ENCODE measurements at places on chromosomes 12 and 14.
A peak's percentile ranks its signal among the peaks of the same experiment; 100 is the strongest.

- no peak for DNase-seq
Observed at GRCh38 chr14:93200553-93200952, 6.3 kb downstream of the GON7 start.

DNA sequence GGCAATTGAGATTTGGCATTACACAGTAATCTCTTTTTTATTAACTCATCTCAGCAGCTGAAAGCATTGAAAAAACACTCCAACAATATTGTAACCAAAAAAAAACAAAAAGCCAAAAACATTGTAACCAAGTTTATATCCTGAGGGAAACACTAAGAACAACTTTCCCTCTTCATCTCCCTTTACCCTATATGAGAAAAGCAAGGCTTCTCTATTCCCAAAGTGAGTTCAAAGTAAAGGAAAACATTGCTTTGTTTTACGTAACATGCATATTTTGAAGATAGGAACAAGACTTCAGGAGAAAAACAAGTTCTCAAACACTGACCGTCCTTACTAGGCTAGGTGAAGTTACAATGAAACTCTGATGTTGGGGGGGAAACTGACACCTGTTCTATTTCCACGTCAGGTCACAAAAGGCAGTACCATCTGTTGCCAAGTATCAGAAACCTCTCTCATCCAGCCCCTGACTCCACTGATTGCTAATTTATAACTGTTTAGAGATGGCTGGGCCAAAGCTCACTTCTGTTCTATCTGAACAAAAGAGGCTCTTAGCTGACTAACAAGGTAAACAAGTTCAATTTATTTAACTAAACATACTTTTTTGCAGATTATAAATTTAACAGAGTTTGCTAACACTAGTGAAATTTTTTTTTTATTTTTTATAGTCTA lies 67.9 kb upstream of the PLXNC1 start:
- DNase-seq = no peak

DNA sequence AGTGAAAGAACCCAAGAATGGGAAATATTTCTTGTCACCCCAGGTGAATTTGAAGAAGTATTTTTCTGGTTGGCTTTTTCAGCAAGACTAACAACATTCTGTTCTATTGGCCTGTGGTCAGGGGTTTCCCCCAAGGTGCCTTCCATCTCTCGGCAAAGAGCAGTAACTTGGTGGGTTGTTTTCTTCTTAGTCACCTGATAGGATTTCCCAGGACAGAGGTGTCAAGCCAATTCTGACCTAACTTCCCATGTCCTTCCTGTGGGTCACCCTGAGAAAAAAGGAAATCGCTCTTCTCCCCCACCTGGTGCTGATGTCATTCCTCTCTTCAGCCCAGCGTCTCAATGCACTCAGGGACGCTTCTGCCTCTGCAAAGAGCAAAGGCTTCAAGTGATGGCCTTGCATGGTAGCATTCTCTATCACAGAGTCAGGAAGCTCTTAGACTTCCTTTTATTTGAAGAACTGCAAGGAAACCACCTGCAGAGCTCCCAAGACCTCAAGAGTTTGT lies 16.1 kb upstream of the IFNG start:
- DNase-seq = no peak

DNA sequence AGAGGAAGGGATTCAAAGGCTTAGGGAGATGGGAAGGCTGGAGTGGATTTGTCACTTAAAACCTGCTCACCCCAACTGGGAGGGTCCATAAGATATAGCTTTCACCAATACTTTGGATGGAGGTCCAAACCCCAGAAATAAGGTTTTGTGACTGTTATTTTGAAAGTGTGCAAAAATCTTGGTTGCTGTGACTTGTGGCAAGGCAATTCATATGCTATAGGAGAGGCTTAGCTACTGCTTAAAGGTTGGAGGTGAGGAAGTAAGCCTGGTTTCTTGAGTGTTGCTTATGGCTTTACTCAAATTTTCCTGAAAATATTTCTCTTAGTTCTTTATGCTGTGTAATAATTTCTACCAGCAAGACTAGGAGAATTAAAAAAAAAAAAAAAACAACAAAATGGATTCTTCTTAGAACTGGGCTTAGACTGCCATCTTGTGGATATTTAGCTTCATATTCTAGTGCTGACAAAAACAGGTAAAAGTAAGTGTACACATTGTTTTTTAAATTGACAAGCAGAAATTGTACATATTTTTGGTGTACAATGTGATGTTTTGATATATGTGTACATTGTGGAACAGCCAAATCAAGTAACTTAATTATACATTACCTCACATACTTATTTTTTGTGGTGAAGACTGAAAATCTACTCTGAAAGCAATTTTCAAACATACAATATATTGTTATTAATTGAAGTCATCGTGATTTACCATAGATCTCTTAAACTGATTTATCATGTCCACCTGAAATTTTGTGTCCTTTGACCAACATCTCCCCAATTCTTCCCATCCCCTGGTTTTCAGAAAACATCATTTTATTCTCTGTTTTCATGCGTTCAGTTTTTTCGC lies 23.0 kb downstream of the PDE6H start:
- DNase-seq = peak; percentile 87

GRCh38 chr14:52003324-52003723 lies 14.0 kb downstream of the RTRAF start:
- no peak for DNase-seq

GRCh38 chr12:103571286-103571685 lies 15.8 kb upstream of the STAB2 start:
- no peak for DNase-seq

DNA sequence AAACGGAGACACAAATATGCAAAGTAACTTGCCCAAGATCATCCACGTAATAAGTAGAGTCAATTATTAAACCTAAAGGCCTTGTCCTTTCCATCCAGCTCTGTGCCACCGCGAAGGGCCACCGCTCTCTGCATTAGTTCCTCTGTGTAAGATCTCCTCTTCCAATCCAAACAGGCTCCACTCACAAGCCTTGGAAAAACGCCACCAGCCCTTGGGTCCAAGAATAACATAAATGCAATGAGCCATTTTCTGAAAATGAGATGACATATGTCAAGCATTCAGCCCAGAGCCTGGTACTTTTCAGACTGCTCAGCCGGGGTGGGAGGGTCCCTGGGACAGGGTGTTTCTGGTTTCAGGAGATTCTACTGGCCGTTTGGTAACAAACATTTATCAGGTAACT lies 30.0 kb downstream of the DGLUCY start:
- DNase-seq = no peak

DNA sequence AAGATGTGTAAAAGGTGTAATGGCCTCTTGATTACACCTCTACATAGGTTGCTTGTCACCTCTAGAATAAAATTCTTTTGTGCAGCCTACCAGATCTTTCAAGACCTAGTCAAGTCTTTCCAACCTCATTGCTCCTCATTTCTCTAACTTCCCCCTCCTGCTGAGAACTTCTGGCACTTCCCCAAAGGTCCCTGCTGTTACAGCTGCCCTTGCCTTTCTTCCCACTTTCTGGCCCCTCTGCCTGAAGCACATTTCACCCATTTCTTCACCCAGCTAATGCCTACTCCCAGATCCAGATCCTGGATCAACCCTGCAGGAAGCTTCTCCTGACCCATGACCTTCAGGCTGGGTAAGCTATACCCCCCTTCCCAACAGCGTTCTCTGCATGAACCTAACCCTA lies 1.5 kb downstream of the TSHR start:
- DNase-seq = peak; percentile 53

DNA sequence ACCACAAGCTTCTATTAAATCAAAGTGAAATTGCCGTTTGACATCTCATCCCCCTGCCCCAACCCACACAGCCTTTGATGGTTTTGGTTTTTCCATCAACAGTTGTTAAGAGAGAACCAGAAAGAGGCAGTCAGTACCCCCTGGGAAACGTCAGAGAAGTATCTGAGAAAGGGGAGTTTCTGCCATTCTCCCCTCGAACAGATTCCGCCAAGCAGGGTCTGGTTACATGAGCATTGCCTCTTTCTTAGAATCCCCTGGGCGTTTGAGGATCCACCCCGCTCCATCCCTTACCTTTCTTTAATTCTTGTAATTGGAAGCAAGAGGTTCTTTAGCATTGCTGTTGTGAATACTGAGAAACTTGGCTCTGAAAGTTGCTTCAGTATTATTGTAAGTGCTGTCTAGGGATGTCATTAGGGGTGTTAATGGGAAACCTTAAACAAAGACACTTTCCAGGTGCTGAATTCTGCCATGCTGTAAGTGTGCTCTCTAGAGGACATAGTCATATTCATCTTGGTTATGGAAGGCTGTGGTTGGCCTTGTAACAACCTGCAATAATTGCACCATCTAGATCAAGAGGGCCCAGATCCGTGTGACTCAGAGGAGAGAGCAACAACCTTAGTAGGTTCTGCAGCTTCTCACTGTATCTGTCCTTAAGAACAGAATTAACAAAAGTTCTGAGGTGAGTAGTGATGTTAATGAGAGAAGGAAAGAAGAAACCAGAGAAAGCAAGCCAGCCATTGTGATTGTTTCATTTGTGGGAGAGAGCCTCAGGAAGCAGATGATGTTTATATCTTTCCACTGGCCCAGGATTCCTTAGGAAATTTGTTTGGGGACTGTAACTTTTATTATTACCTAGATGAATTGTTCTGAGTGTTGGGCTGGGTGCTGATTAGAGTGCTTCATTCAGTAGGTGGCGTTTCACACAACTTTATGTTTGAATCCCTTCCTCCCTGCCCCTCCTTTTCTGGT lies 9.0 kb downstream of the TMBIM6 start:
- peak; percentile 39 for DNase-seq

- no peak for DNase-seq
Observed at GRCh38 chr12:132029503-132030300, 80.0 kb downstream of the EP400 start.

DNA sequence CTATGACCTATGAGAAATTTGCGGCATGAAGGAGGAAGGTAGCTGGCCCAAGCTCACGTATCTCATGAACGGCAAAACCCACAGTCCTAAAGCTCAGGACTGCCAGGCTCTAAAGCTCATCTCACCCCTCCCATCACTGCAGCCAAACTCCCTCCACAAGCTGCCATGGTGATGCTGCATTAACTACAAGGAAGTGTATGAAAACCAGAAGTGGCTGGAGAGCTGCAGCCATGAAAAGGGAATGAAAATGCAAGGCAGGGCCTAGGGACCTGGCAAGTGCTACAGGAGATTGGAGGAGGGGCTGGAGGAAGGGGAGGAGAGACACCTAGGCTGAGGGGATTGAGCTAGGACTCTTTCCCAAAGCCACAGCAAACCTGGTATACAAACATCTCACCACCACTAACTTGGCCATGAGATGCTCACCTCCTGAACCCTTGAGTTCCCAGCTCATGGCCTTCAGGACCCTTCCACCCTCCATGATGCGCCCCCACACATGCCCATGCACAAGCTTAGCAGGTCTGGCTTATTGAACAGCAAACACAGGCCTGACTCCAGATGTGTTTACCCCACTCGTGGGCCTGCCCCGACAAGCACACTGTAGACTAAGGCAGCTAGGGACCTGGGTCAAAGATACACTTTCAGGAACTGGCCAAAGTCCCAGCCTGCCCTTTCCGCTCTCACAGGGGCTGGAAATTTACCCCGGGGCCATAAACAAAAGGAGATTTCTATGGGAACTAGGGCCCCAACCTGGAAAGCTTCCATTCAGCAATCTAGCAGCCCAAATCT lies 42.0 kb downstream of the LTBP2 start:
- no peak for DNase-seq

- DNase-seq = peak; percentile 85
Observed at GRCh38 chr12:110689281-110690126, 589 bp upstream of the HVCN1 start.

DNA sequence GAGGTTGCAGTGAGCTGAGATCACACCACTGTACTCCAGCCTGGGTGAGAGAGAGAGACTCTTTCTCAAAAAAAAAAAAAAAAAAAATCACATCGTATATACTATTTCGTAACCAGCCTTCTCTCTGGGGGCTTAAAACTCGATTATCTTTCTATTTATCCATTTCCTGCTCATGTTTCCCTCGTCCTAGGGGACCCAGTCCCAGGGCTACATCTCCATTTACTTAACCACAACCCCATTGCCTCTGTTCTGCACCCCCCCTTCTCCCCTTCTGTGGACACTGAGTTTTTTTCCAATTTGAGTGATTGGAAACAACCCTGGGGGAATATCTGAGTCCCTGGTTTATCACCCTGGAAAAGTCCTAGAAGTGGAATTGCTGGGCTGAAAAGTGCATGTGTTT lies 36.2 kb upstream of the YY1 start:
- no peak for DNase-seq

- DNase-seq = peak; percentile 8
Observed at GRCh38 chr14:99075061-99075460, 196.9 kb downstream of the BCL11B start.

- no peak for DNase-seq
Observed at GRCh38 chr12:114395233-114395632, 10.7 kb downstream of the TBX5 start.

- DNase-seq = peak; percentile 33
Observed at GRCh38 chr14:53127832-53128231, 25.3 kb downstream of the DDHD1 start.

DNA sequence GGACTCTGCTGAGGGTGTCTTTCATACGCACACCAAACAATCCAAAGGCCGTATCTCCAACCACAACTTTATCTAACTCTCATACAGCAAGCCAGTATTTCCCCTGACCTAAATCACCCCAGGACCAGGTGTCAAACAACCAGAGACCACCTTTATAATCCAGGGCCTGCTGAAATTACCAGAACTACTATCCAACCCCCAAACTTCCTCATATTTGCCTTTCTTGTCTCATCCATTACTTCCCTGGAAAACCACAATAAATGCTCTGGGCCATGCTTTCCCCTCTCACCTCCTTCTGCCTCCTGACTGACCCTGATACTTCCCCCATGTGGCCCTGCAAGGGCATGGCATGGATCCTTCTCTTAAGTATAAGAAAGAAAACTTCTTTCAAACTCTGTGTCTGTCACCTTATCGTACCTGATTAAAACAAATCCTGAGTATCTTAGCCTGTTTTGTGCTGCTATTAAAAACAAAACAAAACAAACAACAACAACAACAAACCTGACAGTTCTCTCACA lies 44.7 kb upstream of the CRACR2A start:
- no peak for DNase-seq

DNA sequence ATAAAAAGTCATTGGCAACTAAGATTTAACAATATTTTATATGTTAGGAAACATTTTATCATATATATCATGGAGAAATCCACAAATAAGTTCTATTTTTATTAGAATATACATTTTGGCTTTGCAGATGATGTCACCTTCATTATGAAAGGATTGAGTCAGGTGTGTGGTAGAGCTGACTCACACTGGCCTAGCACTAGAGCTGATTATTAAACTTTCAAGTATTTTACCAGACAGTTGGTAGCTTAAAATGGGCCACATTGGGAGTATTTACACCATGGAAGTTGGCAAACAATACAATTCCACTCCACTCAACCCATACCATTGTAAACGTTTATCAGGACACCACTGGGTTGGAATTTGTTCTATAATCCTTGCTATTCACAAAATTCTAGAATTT lies 1036.6 kb downstream of the TRHDE start:
- DNase-seq = no peak

DNA sequence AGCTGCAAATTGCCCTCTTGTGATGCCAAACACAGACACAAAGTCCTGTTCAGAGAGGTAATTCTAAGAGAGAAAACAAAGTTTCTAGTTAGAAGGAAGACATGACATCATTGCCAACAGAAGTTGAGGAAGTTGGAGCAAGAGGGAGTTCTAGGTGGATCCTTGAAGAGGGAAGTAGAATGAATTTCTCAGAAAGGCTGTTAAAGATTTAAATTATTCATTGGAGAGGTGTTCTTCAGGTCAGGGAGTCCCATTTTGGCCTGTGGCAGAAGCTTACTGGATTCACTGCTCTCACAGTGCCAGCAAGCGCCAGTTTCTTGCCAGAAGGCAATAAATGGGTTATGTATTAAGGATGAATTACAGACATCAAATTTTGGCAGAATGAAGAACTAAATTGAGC lies 15.3 kb downstream of the TSFM start:
- DNase-seq = peak; percentile 80

Measured in suppressor macrophage treated with lipopolysaccharide for 1 hour (primary cell).